ENCODE measurements at places on chromosomes 1 and 21.

- DNase-seq = no peak
Observed at GRCh38 chr1:150575072-150575489, 4.3 kb downstream of the MCL1 start.

DNA sequence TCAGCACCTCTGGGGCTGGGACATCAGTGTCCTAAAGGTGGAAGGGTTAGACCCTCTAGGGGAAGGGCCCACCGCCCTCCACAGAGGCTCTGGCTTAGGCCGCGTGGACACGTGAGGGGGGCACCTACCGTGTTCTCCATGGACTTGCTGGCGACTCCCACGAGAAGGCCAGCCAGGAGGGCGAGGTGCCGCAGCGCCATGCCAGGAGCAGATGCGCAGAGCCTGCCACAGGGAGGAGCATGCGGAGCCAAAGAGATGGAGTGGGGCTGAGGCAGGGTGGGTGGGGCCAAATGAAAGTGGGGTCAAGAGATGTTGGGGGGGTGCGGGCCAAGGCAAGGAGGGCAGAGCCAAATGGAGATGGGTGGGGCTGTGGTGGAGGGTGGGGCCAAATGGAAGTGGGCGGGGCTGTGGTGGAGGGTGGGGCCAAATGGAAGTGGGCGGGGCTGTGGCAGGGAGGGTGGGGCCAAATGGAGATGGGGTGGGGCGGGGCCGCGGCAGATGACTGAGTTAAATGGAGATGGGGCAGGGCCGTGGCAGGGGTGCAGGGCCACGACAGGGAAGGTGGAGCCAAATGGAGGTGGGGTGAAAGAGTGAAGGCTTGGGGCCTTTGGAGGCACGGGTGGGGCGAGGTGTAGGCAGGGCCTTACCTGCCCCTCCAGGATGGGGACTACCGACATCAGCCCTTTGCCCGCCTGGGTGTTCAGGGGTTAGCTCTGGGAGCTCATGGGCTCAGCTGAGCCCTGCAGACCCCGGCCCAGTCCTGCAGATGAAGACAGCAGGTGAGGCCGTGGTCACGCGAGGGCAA is 17.4 kb upstream of the RNF223 start:
- no peak for DNase-seq

- DNase-seq = no peak
Observed at GRCh38 chr21:15278279-15278678, 213.5 kb upstream of the NRIP1 start.

GRCh38 chr1:81391125-81391828 is 409.5 kb upstream of the ADGRL2 start:
- DNase-seq = no peak

- DNase-seq = no peak
Observed at GRCh38 chr1:178055779-178056471, 38.0 kb upstream of the RASAL2 start.

- DNase-seq = no peak
Observed at GRCh38 chr1:181548497-181548896, 65.2 kb downstream of the CACNA1E start.

GRCh38 chr1:114155706-114156105 is 2.0 kb upstream of the SYT6 start:
- DNase-seq = no peak

All from activated CD4-positive, alpha-beta T cell treated with anti-CD3 and anti-CD28 coated beads, Interleukin-2, Interleukin-6, amounts not matched to agents 100 ng/mL and 50 ng/mL, durations not matched to agents 16 hours and 8 hours (primary cell).